DMS153 (cell line): ENCODE measurements at places on chromosomes 11 and 22.

DNA sequence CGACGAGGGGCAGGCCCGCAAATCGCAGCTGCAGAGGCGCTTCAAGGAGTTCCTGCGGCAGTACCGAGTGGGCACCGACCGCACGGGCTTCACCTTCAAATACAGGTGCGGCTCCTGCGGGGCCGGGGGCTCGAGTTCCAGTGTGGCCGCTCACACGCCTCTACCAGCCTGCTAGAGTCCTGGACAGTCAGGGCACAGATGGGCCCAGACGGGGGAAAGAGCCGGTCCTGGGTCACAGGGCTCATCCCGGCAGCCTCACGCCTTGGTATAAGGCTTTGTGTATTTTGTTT, 506 bp downstream of the MCM5 start:
- DNase-seq: no peak

DNA sequence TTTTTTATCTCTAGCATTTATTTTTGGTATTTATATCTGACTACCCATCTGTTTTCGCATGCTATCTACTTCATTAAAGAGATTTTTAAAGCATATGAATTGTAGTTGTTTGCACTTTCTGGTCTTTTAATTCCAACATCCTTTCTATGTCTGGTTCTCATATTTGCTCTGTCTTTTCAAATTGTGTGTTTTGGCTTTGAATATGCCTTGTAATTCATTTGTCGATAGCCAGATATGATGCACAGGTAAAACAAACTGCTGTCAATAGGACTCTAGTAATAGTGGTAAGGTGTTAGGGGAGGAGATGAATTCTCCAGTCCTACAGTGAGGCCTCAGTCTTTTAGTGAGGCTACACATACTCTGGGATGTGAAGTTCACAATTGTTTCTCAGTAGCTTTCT, 530.8 kb upstream of the CCDC179 start:
- DNase-seq: no peak

DNA sequence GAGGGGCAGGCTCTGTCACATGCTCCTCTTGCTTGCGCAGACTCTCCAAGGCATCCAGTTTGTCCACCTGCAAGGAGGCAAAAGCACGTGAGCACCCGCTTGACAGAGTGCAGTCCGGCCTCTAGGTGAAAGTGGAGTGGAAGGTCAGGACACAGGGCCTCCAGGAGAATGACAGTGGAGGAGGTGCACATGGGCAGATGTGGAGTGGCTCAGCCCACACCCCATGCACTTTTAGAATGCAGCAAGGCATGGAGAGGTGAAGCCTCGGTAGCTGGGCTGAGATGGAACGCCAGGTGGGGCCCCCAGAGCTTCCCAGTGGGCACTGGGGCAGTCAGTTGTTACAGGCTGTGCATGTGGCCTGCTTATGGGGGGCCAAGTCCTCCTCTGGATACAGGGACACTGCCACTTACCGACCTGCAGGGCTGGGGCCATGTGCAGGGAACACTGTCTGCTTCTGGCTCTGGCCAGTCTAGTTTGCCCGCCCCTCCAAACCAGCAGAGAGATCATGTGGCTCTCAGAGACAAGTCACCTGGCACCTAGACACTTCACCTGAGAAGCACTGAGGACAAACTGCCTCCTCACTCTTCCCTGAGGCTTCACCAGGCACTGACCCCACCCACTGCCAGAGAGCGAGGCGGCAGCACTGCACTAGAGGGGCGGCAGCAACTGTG, 2.3 kb upstream of the SLC25A1 start:
- no peak for DNase-seq

GRCh38 chr11:28621753-28622152, 513.6 kb downstream of the METTL15 start:
- no peak for DNase-seq

DNA sequence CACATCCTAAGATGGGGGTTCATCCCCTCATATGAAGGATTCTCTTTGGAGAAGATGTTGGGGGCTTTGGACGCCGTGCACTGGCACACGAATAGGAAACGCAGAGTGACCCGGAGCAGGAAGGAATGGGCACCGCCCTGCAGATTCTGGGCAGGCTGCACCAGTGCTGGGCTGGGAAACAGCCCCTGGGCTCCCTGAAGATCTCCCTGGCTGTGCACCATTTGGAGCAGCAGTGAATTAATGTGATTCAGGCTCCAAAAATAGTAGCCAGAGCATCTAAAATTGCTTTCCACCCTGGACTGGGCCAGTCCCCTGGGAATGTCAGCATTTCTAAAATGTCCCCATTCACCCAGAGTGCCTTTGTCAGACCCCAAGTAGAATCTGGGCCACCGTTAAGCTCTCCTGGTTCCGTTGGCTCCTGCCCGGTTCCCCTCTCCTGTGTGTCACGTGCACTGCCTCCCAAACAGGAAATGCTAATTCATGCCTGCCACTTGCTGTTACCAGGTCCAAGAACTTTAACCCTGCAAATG, 18.6 kb downstream of the IRAG1 start:
- DNase-seq: no peak

DNA sequence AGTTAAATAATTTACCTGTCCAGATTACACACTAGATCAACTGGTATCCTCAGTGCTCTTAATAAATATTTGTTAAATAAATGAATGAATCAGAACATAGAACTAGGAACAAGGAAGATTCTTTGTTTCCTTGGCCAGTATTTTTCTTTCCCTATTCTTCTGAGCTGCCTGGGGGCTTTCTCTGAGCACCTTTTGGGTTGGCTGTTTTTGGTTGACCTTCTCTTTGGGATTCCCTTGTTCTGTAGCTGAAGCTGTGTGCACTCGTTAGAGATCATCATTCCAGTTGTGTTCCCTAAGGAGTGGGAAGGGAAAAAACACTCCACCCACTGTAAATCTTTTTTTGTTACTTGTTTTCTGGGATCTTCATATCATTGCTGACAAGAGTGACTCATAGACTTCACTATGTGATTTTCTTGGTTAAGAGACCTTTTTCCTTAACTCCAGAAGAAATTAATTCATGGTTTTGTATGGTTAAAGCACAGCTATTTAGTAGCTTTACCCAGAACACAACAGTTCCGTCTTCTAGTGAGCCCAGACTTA, 84.3 kb downstream of the STIM1 start:
- no peak for DNase-seq

DNA sequence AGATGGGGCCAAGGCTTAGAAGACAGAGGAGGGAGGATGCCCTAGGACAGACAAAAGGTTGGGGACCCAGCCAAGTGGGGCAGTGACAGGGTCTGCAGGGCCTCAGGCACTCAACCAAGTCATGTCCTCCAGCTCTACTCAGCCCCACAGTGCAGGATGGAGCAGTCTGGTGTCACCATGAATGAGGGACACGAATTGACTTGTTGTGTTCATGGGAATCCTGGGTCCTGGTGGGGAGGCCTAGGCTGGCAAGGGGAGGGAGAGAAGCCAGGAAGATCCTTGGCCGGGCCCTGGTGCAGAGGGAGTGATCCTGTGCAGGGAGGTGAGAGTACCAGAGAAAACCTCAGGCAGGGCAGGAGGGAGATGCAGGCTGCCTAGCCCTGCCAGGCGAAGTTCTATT, 12.0 kb downstream of the P2RY6 start:
- no peak for DNase-seq

- DNase-seq: peak; percentile 67
Measured at GRCh38 chr11:77174559-77174958, 46.5 kb downstream of the MYO7A start.

DNA sequence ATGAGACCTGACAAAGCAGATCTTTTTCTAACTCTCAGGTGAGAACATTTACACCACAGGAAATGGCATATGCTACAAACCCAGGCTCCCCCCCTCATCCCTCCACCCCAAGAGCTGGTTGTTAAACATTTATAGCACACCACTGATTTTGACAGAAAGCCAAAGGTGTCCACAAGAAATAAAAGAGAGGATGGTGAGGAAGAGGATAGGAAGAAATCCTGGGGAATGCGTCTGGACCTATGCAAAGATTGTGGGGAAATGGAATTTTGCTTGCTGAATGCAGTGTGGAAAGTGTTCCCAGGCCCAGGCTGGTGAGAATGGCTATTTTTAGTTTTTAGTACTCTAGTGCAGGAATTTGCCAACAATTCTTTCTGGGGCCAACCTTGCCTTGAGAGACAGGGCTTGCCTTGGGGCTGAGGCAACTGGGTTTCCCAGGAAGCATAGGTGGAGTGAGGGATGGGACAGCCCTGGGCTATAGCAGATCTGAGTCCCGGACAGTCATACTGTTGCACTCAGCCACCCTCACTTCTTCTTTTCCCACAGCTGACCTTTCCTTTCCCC, 163.9 kb downstream of the ADAMTS15 start:
- no peak for DNase-seq

DNA sequence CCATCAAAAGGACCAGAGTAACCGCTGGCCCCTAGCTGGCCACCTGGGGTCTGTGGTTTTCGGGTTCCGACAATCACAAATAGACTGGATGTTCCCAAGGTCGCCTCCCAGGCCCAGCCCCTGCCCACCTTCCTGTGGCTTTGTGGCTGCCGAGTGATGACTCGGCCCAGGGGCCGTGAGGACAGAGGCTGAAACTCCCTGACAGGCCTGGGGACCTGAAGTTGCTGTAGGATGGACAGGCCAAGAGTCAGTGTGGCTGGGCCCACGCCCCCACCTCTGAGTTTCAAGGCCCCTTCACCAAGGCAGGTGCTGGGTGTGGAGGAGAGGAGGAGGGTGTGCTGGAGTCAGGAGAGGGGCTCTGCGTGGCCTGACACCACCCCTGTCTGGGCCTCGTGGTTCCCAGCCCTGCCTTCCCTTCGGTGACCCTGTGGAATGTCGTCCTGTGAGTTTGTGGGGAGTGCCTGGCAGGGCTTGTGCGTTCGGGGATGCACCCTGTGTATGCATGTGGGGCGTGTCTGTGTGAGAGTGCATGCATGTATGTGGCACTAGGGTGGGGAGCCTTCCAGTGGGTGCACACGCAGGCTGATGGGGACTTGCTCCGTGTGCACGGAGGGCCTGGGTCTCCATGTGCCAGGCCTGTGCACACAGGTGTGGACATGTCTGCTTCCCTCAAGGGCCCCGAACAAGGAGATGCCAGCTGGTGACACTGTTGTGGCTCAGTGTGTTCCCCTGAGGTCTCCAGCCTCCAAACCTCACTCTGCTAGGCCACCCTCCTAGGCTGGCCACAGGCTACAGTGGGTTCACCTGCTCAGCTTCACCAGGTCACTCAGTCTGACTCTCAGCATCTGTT, 8.4 kb upstream of the MGAT3 start:
- no peak for DNase-seq

DNA sequence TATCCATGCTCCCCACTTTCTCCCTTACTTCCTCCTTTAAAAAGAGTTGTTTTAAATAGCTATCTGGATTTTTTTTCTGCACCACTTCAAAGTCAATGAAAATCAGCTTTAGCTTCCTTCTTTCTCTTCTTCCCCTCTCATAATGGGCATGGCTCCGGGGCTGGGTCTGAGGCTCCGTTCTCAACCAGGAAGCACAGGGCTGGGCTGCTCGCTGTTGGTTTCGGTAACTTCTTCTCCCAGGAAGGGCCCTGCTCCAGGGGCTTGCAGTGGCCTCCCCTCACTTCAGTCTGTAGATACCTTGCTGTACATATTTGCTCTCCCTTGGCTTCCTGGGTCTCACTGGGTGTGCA, 23.8 kb downstream of the MICAL2 start:
- DNase-seq: no peak

DNA sequence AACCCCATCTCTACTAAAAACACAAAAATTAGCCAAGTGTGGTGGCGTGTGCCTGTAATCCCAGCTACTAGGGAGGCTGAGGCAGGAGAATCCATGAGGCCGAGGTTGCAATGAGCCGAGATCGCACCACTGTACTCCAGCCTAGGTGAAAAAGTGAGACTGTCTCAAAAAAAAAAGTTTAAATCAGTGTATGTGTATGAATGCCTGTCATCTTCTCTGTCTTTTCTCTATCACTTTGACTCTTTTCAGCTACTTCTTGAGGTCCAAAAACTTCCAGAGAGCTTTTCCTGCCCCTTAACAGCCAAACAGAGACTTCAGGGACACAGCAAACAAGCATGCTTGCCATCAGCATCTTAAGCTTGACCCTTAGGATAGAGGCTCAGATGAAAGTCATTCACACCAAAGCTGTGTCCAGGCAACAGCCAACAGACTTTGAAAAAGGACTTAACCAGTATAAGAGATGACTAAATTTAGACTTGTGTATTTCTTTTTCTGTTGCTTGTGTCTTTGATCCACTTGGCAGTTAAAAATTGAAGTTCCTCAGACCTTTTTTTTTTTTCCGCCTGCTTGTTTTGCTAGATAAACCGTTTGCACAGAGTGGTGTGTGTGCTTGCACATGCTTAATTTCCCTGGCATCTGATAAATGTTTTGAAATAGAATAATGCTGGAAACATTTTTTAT, 151.9 kb downstream of the DBX1 start:
- DNase-seq: no peak

DNA sequence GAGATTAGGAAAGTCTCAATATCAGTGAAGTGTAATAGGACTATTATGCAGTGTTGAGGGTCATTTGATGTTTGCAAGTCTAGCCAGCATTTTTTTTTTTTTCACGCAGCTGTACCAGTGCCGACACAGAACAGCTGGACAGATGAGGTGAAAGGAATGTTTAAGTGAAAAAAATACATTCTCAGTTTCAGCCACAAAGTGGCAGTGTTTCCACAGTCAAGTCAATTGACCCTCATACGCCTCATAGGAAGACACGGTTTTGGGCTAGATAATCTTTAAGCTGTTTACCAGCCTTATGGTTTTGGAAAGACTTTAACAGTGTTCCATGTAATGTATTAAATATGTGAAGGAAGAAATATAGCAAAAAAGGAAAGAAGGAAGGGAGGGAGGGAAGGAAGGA, 349.9 kb upstream of the ANO3 start:
- DNase-seq: peak; percentile 20

DNA sequence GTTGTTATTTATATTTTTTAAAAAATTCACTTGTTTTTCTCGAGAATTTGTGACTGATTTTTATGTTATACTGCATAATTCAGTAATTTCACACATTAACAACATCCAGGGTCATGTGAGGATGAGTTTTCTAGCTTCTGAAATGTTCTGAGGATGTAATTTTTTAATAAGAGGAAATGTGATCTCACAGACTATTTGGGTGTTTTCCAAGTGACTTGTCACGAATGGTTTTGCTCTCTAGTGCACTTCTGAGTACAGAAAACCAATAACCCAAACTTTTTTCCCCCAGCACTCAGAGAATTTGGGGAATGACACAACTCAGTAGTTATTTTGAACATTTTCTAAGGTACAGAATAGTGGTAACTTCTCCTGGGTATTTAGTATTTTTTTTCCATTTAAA, 821.1 kb upstream of the ARHGAP42 start:
- DNase-seq: no peak

DNA sequence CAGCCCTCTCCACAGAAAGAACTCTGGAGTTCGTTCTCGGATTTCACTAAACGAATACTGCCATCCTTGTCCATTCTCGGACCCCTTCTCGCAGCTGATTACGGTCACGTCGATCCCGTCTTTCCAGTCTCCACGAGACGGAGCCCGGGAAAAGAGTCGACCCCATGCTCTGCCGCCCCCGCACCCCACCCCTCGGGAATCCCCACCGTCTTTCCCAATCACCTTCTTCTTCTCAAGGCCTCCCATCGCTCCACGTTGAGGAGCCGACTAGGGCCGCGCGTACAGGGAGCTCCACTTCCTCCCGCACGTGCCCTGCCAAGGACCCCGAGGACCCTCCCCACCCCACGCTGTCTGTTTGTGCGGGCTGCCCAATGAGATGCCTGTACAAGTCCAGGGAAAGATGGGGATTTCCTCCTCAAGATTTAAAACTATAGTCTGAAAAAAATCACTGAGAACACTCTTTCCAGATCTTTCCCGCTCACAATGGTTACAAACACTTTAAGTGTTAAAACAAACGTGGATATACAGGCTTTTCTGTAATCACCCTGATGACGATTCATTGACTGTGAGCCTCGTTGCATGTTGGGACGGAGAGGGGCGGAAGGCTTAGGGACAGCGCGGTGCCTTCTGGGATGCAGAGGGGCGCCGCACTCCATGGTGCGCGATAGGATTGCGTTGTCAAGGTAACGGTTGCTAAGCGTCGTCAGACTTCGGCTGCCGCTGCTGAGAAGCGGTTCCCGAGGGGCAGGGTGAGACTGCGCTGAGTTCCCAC, at the start of gene PES1:
Gene PES1 (minus strand): TSS at position 323 of the 772 bp plus-strand sequence. CDS start 77 bp downstream, at position 246.
- peak; percentile 98 for DNase-seq
